Frontal cortex (tissue), 4 donors: ENCODE measurements at places on chromosomes 4 and X. TPM values are rescaled to one million over a fixed set of nuclear protein-coding genes. Genes with fewer than 3 reads are reported as not detected.

The GPR82 gene
- not detected for total RNA-seq

The CYTL1 gene
- 0.82 TPM for total RNA-seq

DNA sequence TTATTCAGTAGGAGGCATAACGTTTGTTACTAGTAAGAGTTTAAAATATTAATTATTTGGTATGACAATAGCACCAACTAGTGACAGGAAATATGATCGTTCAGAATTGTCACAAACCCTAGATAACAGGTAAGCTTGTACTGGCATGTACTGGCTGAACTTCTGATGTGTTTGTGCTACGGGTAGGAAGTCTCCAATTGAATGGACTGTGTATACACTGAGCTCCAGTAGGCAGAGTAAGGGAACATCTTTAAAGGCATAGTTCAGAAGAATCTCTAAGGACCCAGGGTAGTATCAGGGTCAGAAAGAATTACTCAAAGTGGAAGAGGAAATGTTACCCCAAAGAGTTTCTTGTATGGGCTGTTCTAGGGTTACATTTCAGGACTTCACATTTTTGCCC, 230.4 kb downstream of the EDA2R start:
- DNase-seq = no peak

- no peak for DNase-seq
Measured at GRCh38 chr4:10326075-10326474, 131.2 kb downstream of the ZNF518B start.
